ENCODE measurements at places on chromosomes 5 and 9.

- DNase-seq, result no peak
Observed at GRCh38 chr5:78521455-78521854, 127.1 kb downstream of the LHFPL2 start.

DNA sequence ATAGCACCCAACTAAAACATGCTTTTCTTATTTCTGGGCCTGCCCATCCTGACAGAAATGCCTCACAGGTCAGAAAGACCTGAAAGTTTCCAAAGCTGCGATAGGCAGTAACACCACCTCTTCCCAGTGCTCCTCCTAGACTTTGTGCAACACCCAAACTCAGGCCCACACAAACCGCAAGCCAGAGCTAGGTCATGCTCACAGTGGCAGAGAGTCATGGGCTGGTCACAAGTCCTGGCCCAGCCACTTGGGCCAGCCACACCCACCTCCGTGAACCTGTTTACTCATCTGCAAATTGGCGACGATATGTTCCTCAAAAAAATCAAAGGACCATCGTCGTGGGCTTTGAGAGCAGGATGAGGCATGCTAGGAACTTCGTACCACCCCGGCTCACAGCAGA lies 44.0 kb upstream of the SLC25A51 start:
- DNase-seq, result no peak

GRCh38 chr9:117496307-117496706 lies 81.5 kb upstream of the ASTN2 start:
- no peak for DNase-seq

- peak; percentile 54 for DNase-seq
Observed at GRCh38 chr5:117454716-117455212, 880.1 kb upstream of the SEMA6A start.

GRCh38 chr5:91219803-91220371 lies 163.2 kb downstream of the ARRDC3 start:
- DNase-seq, result no peak

DNA sequence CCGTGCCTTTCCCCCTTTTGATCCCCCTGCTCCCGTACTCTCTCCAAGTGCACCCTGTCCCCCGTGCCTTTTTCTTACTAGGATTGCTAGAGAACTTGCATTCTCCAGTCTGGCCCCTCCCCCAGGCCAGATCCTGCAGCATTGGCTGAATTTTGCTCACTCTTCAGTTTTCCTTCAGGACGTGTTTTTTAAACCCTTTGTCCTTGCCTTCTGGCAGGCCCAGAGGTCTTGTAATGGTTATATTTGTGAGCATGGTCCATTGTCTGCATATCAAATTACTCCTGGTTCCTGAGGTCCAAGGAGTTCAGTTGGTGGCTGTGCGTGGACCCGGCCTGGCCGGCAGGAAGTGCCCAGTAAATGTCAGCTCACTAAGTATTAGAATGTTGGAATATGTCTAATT lies 606 bp downstream of the TBC1D13 start:
- no peak for DNase-seq

GRCh38 chr9:34379334-34380033 lies 2.8 kb upstream of the MYORG start:
- no peak for DNase-seq

GRCh38 chr5:111762895-111763294 lies 5.9 kb upstream of the NREP start:
- no peak for DNase-seq

DNA sequence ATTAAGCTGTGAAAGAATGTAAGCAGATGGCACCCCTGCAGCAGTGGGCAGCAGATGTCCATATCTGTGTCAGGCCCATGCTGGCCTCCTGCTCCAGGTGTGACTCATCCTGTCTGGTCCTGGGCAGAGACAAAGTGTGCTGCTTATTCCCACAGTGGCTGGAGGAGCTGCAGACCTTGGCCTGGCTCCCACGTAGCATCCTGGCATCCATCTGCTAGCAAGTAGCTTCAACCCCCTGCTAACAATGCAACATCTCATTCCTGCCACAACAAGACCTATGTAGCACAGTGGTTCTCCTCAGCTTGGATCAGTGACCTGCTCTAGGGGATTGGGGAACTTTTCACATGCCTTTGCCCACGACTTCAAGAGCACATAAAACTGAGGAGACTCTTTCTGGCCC lies 126.4 kb upstream of the SLC12A2 start:
- no peak for DNase-seq

DNA sequence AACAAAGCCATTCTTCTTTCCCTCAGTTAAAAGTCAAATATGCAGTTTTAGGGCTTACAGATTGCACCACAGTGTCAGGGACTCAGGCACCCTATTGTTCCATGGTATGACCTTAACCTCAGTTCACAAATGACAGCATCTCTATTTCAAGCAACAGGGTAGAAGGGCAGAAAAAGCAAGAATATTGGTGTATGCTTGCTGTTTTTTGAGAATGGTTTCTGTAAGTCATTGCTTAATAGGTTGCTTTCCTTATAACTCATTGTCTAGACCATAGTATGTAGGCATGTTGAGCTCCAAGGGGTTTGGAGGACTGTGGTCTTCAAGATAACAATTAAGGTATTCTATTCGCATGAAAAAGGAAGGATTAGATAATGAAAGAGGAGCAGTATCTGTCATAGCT lies 183.5 kb upstream of the EDIL3 start:
- DNase-seq, result no peak

- DNase-seq, result no peak
Observed at GRCh38 chr5:59782856-59783255, 110.7 kb downstream of the PDE4D start.

DNA sequence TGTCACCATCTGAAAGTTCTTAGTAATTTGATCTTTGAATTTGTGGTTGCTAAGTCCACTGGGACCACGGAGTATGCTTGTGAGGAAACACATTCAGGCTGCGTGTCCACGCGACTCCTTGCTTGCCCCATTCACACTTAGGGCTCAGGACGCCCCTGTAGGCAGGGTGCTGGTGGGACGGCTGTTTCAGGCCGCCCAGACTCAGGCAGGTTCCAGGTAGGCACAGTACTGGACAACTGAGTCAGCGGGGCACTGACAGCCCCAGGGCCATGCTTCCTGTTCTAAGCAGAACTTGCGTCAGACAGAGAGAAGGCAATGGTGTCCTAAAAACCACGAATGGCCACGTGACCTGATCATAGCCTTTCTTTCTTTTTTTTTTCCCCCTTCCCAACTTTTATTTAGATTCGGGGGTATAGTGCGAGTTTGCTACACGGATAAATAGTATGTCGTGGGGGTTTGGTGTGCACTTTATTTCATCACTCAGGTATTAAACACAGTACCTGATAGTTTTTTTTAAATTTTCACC lies 7.7 kb upstream of the RASGEF1C start:
- no peak for DNase-seq
